CD4-positive, alpha-beta memory T cell (primary cell): ENCODE measurements at places on chromosomes 1 and 21.

GRCh38 chr1:12140515-12141162 lies 26.2 kb upstream of the TNFRSF1B start:
- no peak overlapping the region for H3K27ac ChIP-seq
- H3K27me3 ChIP-seq = no peaks in the 10 kb centered on the region
- no peaks in the 10 kb centered on the region for H3K36me3 ChIP-seq
- no peak for DNase-seq
- H3K4me3 ChIP-seq = no peak overlapping the region

GRCh38 chr1:44808938-44809917 lies 905 bp downstream of the BTBD19 start:
- peaks cover 87% of the 10 kb centered on the region for H3K4me1 ChIP-seq
- DNase-seq = peak; percentile 97
- H3K36me3 ChIP-seq = peaks cover 18% of the 10 kb centered on the region
- peak overlapping the region; percentile 41 for H3K4me3 ChIP-seq

DNA sequence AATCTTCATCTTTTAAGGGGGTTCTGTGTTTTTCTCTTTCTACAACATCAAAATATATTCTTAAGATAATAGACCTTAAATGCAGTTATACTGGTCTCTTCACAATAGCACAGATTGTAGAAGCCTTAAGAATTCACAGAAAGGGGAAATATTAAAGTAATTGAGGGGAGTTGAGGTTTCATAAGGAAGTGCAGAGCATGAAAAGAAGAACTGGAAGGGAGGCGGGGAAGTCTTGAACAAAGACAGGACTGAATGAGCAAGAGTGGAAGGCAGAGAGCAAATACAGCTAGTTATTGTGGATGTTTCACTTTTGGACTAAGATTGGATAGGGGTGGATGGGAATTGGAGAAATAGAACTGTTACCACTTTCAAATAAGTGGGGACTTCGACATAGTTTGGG lies 67.7 kb downstream of the PTGER3 start:
- H3K4me3 ChIP-seq = no peak overlapping the region
- no peaks in the 10 kb centered on the region for H3K4me1 ChIP-seq
- no peaks in the 10 kb centered on the region for H3K36me3 ChIP-seq
- no peaks in the 10 kb centered on the region for H3K27me3 ChIP-seq

GRCh38 chr21:43619856-43620255 lies 39.4 kb downstream of the HSF2BP start:
- no peaks in the 10 kb centered on the region for H3K27me3 ChIP-seq
- H3K36me3 ChIP-seq = no peaks in the 10 kb centered on the region
- no peaks in the 10 kb centered on the region for H3K4me1 ChIP-seq
- H3K27ac ChIP-seq = no peak overlapping the region
- DNase-seq = no peak

DNA sequence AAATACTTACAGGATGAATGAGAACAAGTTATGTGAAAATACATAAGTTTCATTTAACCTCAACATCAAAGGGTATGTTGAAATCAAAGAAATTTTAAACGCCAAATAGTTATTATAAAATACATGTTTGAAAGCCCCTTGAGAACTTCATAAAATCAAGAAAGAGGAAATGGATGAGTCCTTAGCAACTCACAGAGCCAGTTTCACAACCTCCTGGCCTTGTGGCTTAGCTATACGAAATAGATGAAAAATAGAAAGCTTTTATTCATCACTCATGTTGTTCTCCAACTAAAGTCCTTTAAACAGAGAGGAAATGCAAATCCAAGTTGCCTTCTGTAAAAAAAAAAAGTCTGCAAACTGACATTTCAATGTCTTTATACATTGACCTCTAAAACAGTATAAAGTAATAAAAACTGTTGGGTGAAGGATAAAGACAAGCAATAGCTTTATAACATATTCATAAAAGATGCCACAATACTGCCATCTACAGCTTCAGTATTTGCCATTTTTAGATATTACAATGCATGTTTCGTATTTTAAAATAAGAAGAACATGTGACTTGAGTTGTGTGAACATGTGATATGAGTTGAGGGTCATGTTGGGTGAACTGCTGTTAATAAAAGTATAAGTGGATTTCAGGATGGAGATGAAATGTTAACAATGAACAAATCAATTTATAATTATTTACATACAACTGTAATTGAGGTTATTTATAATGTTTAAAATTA lies 847.8 kb downstream of the MRPL39 start:
- H3K27me3 ChIP-seq = no peaks in the 10 kb centered on the region
- no peaks in the 10 kb centered on the region for H3K36me3 ChIP-seq
- no peak overlapping the region for H3K4me3 ChIP-seq
- no peak for DNase-seq
- H3K27ac ChIP-seq = no peak overlapping the region

DNA sequence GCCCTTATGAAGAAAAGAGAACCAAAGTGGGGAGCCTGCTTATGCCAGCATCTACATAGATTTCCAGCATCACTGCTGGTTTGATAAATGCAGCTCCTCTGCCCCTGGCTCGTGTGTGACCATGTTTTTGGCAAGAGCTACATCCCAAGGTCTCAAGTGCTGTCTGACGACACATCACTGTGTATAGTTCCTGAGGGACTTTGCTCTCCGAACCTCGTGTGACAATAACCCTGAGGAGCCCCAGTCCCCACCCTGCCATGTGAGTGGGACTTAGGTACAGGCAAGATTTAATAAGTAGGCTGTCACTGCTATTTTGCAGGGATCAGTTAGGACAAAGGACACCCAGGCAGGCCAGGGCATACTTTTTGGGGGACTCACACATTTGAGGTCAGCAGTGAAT lies 28.8 kb upstream of the RERE start:
- no peak overlapping the region for H3K27ac ChIP-seq
- no peaks in the 10 kb centered on the region for H3K27me3 ChIP-seq

- no peaks in the 10 kb centered on the region for H3K27me3 ChIP-seq
- no peak overlapping the region for H3K27ac ChIP-seq
- no peak overlapping the region for H3K4me3 ChIP-seq
- H3K36me3 ChIP-seq = no peaks in the 10 kb centered on the region
Measured at GRCh38 chr1:91080650-91081049, 58.8 kb upstream of the ZNF644 start.

- no peak overlapping the region for H3K4me3 ChIP-seq
- H3K36me3 ChIP-seq = no peaks in the 10 kb centered on the region
- DNase-seq = no peak
- no peaks in the 10 kb centered on the region for H3K4me1 ChIP-seq
Measured at GRCh38 chr1:241140670-241141069, 216.3 kb downstream of the RGS7 start.
